ENCODE measurements at places on chromosomes 5 and 9.

GRCh38 chr5:151592855-151593408, 1.8 kb upstream of the FAT2 start:
- DNase-seq = no peak

- no peak for DNase-seq
Measured at GRCh38 chr5:132002757-132003156, 8.7 kb downstream of the ACSL6 start.

DNA sequence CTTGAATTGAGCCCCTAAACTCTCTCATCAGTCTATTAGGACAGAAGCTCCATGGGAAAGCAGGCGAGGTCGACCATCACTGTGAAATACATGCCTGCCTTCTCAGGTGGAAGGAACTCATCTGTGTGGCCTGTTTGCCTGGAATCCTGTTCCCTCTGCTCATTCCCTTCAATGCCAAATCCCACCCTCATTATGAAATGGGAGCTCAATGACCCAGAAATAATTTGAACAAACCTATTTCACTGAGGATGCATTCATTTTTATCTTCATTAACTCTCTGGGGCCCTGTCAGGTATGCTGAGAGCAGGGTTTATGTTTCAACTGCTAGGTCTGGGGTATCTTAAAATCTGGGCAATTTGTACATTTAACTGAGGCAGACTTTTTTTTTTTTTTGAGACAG, 142.2 kb downstream of the MED27 start:
- DNase-seq = no peak

GRCh38 chr9:69174616-69175463, 763 bp downstream of the TJP2 start:
- DNase-seq = peak; percentile 95

DNA sequence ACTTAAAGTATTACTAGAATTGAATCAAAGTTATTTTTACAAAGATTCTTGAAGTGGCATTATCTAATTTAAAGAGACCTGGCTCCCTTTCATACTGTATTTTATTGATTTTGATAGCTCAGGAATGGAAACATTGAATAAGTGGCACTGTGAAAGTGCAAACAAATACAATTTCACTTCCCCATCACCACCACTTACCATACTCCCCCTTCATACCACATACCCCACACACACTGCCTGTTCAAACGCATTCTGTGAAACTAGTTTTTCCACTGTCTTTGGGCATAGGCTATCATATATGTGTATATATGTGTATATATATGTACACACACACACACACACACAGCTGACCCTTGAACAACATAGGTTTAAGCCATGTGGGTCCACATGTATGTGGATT, 62.1 kb upstream of the ATG10 start:
- no peak for DNase-seq

GRCh38 chr9:21958833-21959232, 35.4 kb downstream of the CDKN2A start:
- DNase-seq = no peak

GRCh38 chr9:136336156-136336870, 9.0 kb downstream of the GPSM1 start:
- no peak for DNase-seq

- no peak for DNase-seq
Measured at GRCh38 chr9:123456011-123456410, 100.0 kb downstream of the CRB2 start.

DNA sequence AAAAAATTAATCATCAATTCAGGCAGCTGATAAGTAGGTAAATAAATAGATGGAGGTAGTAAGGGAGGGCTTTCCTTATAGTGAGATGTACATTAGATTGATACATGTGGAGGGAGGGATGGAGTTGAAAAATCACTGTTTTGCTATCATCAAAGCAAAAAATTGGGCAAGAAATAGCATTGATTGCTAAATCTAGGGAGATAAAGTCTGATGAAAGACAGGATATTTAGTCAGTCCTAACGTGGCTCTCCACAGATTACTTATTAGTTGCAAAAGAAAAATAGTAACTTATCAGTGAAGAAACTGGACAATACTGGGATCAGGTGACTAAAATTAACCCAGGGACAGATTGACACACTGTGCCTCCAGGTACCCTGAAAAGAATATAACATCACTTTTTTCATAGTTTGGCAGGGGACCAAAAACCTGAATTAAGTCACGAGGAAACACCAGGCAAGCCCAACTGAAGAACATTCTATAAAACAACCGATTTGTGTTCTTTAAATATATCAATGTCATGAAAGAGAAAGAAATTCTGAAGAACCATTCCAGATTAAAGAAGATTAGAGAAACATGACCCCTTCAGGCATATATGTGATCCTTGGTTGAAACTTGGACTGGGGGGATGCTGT, 27.1 kb upstream of the GOLPH3 start:
- no peak for DNase-seq

- DNase-seq = no peak
Measured at GRCh38 chr5:95647886-95648860, 1.6 kb downstream of the RFESD start.

DNA sequence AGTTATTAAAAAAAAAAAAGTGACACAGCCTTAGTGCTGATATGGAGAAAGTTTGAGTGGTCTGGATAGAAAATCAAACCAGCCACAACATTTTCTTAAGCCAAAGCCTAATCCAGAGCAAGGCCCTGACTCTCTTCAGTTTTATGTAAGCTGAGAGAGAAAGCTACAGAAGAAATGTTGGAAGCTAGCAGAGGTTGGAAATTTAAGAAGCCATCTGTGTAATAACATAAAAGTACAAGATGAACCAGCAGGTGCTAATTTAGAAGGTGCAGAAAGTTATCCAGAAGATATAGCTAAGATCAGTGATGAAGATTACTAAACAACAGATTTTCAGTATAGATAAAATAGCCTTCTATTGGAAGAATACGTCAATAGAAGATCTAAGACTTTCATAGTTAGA, 102.9 kb downstream of the GHR start:
- no peak for DNase-seq

DNA sequence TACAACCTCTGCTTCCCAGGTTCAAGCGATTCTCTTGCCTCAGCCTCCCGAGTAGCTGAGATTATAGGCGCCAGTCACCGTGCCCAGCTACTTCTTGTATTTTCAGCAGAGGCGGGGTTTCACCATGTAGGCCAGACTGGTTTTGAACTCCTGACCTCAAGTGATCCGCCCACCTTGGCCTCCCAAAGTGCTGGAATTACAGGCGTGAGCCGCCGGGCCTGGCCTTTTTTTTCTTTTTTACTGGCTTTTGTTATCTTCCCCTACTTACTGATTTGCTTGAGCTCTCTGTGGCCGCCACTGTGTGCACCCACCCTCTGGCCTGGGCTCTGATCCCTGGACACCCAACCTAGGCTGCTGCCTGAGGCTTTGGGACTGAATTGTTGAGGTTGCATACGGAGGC, 60.3 kb downstream of the ANKRD33B start:
- DNase-seq = no peak

- no peak for DNase-seq
Measured at GRCh38 chr9:126155756-126156664, 170.6 kb upstream of the MVB12B start.

DNA sequence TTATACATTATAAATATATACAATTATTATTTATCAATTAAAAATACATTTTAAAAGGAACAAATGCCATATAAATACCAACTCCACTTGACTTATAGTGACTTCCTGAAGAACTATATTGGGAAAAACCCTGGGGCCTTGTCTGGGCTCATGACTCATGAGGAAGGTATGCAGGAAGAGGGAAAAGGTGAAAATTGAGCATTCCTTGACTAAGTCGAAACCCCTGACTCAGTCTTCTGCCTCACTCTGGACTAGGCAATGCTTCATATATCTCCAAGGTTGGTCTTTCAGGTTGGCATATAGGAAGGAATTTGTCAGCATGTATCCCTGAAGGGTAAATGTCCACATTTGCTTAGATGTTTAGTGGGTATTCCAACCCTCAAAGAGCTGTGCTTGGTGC, 78.5 kb downstream of the SH3TC2 start:
- no peak for DNase-seq

DNA sequence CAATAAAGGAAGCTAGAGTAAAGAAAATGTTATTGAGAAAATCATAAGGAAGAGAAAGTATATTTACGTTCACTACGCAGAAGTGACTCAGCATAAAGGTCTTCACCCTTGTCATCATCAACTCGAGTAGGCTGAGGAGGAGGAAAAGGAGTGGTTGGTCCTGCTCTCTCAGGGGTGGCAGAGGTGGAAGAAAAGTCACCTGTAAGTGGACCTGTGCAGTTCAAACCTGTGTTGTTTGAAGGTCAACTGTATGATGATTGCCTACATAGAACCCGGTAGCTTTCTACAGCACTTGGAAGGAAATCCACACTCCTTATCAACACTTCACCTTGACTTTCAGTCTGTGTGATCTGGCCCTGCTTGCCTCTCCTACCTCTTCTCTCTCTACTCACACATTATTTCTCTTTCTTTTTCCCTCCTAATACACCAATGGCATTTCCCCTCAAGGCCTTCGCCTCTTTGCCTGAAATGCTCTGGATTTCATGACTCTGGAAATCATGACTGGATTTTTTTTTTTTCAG, 109.3 kb upstream of the CPEB4 start:
- DNase-seq = no peak

GRCh38 chr5:152066784-152067183, 142.1 kb upstream of the GLRA1 start:
- no peak for DNase-seq

DNA sequence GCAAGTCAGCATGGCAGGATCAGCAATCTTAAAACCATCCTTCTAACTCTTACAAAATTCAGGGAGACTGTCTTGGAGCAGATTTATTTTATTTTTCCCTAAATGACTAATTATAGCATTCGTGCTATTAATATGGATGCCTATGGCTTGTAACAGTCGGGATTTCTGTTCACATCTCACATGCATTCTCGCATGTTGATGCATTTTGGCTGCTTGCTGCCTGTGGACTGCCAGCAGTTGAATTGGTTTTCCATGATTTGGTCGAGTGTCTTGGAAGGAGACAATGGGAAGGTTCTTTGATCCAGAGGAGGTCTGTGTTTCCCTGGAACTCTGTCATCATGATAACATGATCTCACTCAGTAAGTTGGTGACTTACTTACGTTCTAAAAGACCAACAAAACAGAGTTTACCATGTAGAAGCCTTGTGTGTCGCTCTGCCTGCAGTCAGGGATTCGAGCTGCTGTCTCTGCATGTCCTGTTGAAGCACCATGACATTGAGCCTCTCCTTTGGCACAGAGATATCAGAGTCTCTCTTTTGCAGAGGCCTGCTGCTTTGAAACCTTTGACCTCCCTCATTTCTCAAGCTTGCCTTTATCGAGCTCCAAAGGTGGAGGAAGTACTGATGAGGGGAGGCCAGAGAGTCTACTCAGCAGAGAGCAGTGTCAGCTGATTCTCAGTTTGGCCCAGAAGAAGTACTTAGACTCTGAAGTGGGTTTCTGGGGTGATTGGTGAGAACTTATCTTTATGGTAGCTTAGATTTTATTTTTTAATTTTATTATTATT, 82.4 kb downstream of the ARHGAP26 start:
- DNase-seq = no peak

- DNase-seq = no peak
Measured at GRCh38 chr5:35811108-35811741, 45.5 kb upstream of the IL7R start.

DNA sequence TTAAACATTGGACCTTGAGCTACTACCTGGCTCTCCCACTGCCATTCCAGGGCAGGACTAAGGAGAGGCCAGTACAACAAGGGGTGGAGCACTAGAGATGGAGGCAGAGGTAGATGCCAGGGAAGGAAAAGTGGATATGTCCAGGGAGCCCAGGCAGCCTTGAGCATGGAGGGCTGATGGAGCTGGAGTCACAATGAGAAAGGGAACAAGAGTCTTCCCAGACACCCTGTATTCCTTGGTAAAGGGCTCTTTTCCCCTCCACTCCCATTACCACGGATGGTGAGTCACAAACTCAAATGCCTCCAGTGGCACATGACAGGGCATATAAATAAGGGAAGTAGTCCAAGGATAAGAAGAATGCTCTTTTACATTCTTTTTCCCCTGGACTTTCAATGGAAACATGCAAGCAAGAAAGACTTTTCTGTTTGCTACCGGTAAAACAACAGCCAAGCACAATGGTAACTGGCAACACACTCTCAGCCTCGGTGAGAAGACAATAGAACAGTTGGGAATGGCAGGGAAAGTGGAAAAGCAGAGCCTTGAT, 16.7 kb downstream of the ERAP1 start:
- DNase-seq = peak; percentile 11

DNA sequence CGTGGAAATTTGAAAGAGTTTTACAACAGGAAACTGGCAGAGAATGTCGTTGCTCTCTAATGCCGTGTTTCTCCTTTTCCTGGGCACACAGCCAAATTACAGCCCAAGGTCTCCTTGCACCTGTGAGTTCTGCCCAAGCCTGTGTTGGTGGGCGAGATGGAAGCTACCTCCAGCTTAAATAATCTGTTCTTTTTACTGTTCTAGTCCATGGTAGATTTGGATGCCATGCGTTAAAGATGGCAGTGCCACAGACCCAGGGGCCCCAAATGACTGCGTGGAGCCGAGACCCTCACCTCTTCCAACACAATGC, 92.6 kb upstream of the IRX4 start:
- no peak for DNase-seq

DNA sequence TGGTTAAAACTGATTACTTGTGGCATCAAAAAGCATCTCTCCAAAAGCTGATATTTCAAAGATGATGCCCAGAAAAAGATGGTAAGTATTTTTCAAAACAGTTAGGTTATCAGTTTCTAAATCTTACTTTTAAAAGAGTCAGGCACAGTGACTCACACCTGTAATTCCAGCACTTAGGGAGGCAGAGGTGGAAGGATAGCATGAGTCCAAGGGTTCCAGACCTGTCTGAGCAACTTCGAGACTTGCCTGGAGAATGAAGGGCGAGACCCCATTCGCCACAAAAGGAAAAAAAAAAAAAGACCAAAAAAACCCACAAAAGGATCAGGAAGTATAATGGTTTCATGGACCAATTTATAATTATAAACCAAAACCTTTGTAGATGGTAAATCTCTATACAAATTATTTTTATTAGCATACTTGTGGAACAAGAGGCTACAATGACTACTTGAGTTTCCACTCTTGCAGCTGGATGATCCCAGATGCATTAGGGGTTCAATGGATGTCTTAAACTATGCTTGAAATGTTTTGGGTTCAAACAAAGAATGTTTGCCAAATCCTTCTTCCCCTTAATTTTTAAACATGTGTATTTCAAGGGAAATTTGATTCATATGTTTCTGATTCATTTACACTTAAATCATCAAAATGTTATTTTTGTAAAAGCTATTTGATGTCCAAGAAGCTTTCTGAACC, 96.1 kb downstream of the ADAMTSL1 start:
- peak; percentile 15 for DNase-seq

DNA sequence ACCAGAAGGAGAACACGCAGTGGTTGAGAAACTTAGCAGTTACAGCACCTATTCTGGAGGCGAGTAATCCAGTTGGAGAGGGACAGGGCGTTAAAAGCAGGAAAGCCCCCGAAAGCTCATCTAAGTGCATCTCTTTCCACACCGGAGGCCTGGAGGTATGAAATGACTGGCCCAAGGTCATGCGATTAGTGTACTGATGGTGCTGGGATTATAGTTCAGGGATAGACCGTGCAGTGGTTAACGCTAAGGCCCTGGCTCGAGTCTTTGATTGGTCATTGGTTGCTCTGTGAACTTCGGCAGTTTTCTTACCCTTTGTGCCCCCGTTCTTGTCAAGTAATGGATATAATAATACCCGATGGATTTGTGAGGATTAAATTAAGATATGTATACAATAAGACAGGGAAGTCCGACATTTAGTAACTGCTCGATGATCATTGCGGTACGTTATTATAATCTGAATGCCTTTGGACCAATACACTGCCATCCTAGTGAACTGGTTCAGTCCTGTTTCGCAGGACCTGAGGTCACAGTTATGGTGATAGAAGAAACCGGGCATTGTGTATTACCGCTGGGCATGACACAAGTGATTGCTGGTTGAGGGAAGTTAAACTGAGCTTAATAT, 960 bp downstream of the CANX start:
- no peak for DNase-seq

GRCh38 chr5:619444-619843, 7.3 kb downstream of the CEP72 start:
- DNase-seq = no peak
